Osteoblast (primary cell): ENCODE measurements at places on chromosomes 2 and 18. TPM values are rescaled to one million over a fixed set of nuclear protein-coding genes. Genes with fewer than 3 reads are reported as not detected.
A peak's percentile ranks its signal among the peaks of the same experiment; 100 is the strongest.

DNA sequence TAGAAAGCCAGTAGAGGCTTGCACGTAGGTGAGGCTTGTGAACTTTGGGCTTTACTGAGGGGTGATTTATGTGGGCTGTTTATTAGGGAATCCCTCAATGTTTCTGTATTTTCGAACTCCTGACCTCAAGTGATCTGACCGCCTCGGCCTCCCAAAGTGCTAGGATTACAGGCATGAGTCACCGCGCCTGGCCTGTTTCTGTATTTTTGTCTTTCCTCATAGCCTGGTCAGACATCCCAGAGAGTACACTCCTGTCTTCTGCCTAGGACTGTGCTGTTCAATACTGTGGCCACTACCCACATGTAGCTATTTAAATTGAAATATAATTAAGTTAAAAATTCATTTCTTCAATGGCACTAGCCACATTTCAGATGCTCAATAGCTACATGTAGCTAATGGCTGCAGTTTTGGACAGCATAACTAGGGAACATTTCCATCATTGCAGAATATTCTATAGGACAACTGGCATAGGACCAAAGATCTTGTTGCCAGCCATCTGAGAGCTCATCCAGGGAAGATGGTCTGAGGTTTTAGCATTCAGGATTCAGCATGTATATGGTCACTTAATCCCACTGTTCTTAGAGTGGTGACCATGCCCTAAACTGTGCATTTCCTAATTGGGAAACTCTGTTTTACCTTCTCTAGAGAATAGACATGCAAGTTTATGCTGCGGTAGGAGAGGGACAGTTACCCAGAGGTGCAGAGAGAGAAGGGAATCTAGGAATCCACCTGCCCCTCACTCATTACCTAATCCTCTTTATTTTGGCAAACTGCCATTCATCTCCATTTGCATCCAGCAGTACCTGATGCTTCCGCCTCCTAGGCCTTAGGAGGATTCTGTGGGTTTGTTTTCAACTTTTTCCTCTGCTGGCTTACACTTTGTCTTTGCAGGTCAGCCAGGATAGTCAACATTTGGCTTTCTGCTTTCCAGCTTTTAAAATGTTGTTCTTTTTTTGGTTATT is 64.4 kb downstream of the LCLAT1 start:
- peak; percentile 36 for DNase-seq

DNA sequence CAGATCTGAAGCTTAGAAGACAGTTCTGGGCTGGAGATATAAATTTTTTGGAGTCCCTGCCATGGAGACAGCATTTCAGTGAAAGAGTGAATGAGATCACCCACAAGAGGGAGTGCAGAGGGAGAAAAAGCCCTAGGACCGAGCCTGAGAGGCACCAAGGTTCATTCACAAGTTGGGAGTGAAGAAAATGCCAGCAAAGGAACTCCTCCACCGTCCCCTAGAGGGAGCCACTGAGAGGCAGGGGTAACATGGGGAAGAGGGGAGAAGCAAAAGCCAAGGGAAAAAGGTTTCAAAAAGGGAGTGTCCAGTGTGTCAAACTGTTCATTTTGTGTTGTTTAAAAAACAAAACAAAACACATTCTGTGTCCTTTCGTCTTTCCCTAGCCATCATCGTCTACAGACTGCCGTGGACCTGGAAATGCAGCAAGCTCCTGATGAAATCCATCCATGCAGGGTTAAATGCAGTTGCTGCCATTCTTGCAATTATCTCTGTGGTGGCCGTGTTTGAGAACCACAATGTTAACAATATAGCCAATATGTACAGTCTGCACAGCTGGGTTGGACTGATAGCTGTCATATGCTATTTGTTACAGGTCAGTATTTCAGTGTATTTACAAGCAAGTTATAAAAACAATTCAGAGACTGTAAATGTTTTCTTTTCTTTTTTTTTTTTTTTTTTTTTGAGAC is 19.1 kb downstream of the CYBRD1 start:
- DNase-seq, result no peak

GRCh38 chr18:58390399-58390798 is 238.5 kb downstream of the ALPK2 start:
- no peak for DNase-seq

The FOXD4L1 gene
- total RNA-seq, result under 0.01 and 0.29 TPM in 2 replicates

The PRSS56 gene
- total RNA-seq, result not detected in 2 replicates
